Fibroblast of skin of left biceps (primary cell): ENCODE measurements at places on chromosomes 7 and 10.

DNA sequence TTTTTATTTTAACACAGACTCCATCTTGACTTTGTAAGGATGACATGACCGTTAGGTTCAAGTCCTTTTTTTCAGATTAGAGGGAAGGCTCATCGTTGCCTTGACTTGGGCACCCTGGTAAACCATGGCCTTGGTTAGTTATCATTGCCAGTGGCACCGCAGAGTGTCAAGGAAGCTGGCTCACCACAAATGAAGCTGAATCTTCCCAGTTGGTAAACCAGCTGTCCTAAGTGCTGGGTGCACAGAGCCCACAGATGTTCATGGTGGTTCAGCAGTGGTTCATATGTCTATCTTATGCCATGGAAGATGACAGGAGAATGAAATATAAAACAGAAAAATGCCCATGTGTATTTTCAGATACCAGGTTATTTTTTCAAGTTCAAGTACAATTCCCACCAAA, 273.6 kb downstream of the PLXDC2 start:
- DNase-seq: no peak

- DNase-seq: no peak
These were observed 74.4 kb downstream of the SEPTIN7 start for GRCh38 chr7:35875292-35875691.

GRCh38 chr10:124738441-124738840, 5.7 kb downstream of the FAM53B start:
- DNase-seq: no peak

- DNase-seq: peak; percentile 52
These were observed 86.4 kb upstream of the TRIL start for GRCh38 chr7:29044554-29044953.

GRCh38 chr7:26954951-26955350, 90.6 kb upstream of the SKAP2 start:
- no peak for DNase-seq

- DNase-seq: no peak
These were observed 32.5 kb downstream of the MTERF1 start for GRCh38 chr7:91847876-91848588.

DNA sequence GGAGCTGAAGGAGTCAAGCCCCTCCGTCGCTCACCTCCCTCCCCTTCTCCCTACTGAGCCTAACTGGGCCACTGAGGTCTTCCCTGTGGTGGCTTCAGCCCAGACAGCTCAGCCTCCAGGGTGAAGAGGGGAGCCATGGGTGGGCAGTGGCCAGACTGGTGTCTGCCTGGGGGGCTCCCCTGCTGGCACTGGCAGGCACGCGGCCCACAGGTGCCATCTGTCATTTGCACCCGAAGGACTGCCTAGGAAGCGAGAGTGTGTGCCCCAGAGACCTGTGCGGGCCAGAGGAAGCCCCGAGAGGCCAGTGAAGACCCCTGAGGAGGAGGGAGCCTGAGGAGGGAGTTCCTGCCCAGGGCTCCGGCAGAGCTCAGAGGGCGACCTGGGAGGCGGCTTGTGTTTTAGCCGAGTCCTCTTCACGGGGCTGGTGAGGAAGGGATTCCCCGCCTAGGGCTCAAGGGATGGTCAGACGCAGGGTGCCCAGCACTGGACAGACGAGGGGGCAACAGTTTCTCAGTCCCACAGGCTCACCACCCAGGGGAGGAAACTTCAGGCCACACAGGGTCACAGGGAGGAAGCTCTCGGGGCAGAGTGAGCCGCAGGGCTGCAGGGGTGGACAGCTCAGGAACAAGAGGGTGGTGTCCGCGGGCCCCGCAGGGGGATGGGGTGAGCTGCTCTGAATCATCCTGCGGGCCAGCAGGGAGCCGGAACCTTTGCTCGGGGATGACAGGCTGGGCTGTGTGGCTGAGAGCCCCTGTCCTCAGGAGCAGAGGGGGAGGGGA, 76.2 kb upstream of the PPP2R2D start:
- DNase-seq: no peak

DNA sequence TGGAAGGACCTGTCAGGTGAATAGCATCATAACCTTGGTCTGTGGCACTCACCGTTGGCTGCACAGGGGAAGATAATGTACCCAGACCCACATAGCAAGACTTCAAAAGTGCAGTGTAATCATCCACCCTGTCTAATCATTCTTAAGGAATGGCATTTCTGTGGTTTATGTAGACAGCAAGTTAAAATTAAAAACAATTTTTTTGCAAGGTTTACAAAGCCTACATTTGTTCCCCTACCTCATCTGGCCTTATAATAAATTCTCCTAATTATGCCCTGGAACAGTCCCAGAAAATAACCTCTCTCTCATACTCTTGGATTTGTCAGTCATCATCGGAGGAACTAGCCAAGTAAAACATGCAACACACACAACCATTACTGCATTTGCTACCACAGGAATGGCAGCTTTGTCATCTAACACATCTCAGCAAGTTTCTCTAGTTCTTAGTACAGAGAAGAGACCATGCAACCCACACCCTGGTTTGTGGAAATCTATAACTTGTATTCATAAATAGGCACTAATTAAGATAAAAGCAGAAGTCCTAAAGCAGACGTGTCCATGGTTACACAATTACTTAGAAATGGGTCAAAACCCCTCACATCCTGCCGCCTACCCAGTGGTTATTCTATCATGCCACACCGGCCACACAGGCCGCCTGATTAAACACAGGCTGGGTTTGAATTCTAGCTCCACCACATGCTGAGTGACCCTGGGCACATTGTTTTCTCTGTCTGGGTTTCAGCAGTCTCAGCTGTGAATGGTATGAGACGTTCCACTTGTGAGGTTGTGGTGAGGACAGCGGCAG, 19.1 kb downstream of the ABLIM1 start:
- DNase-seq: peak; percentile 93

DNA sequence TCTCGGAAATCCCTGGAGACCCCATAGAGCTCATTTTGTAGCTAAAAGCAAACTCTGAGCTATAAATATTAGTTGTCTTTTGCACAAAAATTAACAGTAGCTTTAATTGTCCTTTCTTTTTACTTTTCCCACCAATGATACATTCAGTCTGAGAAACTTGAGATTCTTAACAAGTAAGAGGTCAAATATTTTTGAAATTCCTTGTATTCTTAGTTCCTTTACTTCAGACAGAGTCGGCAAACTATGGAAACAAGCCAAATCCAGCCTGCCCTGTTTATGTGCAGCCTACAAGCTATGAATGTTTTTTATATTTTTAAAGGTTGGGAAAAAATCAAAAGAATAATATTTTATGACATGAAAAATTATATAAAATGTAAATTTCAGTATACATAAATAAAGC, 146.6 kb downstream of the CTNNA3 start:
- peak; percentile 3 for DNase-seq

DNA sequence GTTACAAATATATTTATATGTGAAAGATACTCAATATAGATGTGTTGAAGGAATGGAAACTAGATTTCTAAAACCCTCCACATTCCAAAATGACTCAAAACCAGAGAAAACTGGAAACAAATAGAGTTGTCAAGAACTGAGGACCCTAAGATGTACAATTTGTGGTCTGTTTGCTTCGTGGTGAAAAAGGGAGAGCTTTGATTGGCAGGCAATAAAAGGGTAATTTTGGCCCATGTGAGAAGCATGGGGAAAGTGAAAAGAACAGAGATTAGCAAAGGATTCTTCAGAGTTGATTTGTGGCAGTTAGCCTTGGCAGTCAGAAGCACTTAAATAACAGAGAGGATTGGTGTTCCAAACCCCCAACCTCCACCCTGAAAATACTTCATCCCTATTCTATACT, 37.1 kb upstream of the DKK1 start:
- no peak for DNase-seq

GRCh38 chr7:128168667-128169210, 72.3 kb upstream of the LEP start:
- DNase-seq: no peak

GRCh38 chr10:31509989-31510388, 191.0 kb downstream of the ZEB1 start:
- no peak for DNase-seq

GRCh38 chr10:63657761-63658160, 136.6 kb downstream of the REEP3 start:
- DNase-seq: no peak

GRCh38 chr7:81235997-81236396, 317.1 kb upstream of the SEMA3C start:
- no peak for DNase-seq

GRCh38 chr10:100327718-100328009, 2.4 kb downstream of the PKD2L1 start:
- DNase-seq: no peak

- DNase-seq: peak; percentile 89
These were observed 23.6 kb upstream of the SEMA3C start for GRCh38 chr7:80942261-80943041.

DNA sequence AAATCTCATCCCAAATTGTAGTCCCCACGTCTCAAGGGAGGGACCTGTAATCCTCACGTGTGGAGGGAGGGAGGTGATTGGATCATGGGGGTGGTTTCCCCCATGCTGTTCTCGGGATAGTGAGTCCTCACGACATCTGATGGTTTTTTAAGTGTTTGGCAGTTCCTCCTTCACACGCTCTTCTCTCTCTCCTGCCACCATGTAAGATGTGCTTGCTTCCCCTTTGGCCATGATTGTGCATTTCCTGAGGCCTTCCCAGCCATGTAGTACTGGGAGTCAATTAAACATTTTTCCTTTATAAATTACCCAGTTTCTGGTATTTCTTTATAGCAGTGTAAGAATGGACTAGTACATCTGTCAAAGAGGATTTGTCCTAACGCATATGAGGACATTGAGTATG, 59.5 kb downstream of the RGS10 start:
- no peak for DNase-seq

- no peak for DNase-seq
These were observed 129.4 kb upstream of the ZNF746 start for GRCh38 chr7:149626972-149627371.

- DNase-seq: no peak
These were observed 345.3 kb downstream of the TNS3 start for GRCh38 chr7:47236480-47237129.

GRCh38 chr7:47408675-47409074, 173.2 kb downstream of the TNS3 start:
- no peak for DNase-seq

- no peak for DNase-seq
These were observed 164.1 kb upstream of the ADO start for GRCh38 chr10:62640411-62640810.

GRCh38 chr10:69817078-69817581, 15.4 kb downstream of the COL13A1 start:
- DNase-seq: no peak

DNA sequence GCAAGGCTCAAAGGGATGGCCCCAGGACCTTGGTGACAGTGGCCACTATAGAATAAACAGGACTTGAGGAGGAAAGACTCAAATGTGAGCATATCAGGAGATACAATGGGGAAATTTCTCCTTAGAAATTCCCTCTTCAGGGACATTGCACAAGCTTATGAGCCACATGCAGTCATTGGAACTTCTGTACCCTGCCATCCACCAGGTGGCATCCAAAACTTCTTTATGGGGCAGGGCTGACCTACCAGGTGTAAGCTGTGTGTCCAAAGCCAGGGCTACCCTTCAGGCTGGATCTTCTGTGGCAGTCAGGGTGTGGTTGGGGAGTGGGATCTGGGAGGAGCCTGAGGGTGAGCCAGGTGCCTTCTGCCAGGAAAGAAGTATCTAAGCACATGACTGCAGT, 36.6 kb upstream of the LRRC18 start:
- DNase-seq: no peak

GRCh38 chr7:151453326-151453791, 13.4 kb upstream of the CRYGN start:
- DNase-seq: no peak

DNA sequence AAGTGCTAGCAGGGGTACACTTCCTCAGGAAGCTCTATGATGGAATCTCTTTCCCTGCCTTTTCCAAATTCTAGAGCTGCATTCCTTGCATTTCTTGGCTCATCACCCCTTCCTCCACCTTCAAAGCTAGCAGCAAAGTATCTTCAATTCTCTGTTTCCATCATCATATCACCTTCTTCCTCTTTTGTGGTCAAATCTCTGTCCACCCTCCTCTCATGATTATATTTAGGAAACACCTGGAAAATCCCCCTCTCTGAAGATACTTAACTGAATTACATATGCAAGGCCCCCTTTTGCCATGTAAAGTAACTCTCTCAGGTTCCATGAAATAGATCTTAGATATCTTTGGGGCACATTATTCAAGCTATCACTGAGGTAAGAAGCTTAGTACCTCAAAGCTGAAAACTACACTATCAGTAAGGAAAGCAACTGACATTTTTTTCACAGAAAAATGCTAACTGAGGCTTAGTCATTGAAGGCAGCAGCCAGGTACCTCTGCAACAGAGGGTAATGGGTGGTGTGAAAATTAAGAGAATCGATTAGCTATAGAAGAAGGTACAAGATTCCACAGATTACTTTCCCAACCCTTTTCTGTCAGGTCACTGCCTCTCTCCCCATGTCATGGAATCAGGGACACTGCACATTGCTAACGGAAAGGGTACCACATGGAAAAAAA, 197.3 kb downstream of the MACC1 start:
- no peak for DNase-seq

DNA sequence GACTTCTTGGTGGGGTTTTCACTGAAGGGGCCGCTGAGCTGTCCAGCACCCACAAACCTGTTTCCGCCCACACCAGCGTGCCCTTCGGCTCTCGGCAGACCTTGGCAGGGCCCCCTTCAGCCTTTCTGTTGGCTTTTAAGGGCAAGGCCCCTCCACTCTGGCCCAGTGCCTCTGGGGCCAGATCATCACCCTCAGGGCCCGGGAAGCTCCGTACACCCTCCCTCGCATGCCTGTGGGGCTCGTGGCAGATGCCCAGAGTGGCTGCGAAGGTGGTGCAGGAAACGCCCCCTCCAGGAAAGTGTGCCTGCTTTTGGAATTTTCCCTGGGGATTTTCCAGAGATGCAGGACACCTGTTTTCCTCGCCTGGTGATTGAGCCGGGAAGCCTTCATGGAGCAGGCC, 7.0 kb downstream of the LHPP start:
- no peak for DNase-seq

GRCh38 chr7:117731455-117731854, 141.8 kb downstream of the CTTNBP2 start:
- no peak for DNase-seq

DNA sequence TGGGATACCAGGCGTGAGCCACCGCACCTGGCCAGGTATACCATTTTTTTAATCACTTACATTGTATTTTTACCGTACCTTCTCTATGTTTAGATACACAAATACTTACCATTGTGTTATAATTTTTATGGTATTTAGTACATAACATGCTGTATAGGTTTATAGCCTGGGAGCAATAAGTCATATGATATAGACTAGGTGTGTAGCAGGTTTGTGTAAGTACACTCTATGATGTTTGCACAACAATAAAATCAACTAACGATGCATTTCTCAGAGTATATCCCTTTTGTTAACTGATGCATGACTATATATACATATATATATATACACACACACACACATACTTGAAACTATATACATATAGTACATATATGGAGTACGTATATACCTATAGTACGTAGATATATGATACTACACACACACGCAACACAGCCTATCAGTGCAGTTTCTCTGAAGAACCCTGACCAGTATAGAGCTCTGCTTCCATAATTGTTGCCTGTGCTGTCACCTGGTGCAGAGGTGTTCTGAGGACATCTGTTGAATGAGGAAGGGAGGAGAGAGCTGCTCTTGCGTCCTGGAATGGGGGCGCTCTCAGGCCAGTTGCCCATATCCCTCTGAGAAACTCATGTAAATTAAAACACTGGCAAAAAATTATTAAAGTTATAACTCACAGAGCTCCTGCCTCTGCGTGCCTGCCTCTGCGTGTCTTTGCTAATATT, 315.3 kb downstream of the FGFR2 start:
- DNase-seq: no peak

GRCh38 chr10:122304054-122304579, 33.0 kb downstream of the BTBD16 start:
- no peak for DNase-seq
